ENCODE measurements at places on chromosomes 5 and 9.
A peak's percentile ranks its signal among the peaks of the same experiment; 100 is the strongest.

DNA sequence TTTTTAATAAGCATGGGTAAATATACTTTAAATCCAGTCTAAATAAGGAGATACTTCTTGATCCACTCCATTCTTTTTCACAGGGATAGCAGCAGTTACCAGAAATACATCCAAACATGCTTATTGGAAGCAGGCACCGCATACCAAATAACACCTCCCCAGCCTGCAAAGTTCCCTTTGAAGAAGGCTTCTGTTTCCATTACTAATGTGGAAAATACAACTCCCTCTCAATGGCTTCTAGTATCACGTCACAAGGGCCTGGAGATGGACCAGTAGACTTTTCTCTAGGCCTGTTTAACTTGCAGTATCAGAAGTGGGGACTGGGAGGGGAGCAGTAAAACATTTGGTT lies 20.8 kb downstream of the TMEM245 start:
- peak; percentile 25 for DNase-seq

DNA sequence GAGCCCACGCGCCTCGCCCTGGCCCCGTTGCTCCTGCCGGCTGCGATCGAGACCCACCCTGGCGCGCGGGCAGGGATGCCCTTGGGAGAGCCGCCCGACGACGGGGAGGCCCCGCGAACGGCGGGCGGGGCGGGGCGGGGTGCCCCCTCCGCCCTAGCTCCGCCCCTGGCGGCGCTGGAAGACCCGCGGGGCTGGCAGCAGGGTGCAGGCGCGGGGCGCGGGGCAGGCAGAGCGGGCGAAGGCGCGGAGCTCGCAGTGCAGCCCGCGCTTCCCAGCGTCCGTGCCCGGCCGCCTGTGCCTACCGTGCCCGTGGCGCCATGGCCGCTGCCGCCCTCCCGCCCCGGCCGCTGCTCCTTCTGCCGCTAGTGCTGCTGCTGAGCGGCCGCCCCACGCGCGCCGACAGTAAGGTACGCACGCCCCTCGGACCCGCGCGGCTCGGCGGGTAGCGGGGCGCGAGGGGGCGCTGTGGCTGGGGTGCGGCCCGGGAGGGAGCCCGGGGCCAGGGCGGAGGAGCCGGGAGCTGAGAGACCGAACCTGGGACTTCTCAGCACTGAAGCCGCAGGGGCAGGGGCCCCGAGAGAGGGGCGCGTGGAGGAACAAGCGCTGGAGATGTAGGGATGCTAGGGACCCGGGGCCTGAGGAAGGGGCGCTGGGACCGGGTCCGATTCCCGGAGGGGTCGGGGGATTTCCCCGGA lies at the start of gene OLFML2A:
OLFML2A (plus strand) TSS at position 180 of the 695 bp plus-strand sequence; CDS start at position 318, 138 bp downstream.
- DNase-seq = no peak

- DNase-seq = no peak
Measured at GRCh38 chr9:28502189-28502588, 928.9 kb upstream of the C9orf72 start.

DNA sequence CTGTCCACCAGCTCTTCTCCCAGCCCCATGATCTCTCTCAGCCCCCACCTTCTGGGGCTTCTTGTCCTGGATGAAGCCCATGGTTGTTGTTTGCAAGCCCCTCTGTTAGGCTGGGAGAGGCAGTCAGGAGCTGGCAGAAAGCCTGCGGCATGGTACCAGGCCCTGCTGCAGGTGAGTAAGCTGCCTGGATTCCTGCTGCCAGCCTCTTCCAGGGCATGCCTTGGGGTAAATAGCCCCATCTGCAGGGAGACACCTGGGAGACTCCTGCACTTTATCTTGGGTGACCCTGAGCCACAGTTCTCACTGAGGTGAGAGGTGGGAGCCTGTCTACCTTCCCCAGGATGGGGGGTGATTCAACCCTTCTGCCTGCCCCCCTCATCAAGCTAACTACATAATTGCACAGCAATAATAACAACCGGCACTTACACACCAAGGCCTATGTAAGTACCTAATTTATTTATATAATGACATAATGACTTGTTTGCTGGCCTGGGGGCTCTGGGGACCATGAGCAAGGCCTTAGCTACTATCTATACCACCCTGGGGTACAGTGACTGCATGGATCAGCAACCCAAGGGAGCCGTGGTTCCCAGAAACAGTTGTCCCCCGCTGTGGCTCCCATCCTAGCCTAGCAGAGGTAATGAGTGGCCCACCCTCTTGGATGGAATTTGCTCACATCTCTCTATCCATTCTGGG lies 116.0 kb downstream of the PSD2 start:
- no peak for DNase-seq

- peak; percentile 13 for DNase-seq
Measured at GRCh38 chr9:133460405-133461175, 812 bp downstream of the CACFD1 start.

GRCh38 chr5:131019601-131020315 lies 145.3 kb downstream of the HINT1 start:
- DNase-seq = no peak

DNA sequence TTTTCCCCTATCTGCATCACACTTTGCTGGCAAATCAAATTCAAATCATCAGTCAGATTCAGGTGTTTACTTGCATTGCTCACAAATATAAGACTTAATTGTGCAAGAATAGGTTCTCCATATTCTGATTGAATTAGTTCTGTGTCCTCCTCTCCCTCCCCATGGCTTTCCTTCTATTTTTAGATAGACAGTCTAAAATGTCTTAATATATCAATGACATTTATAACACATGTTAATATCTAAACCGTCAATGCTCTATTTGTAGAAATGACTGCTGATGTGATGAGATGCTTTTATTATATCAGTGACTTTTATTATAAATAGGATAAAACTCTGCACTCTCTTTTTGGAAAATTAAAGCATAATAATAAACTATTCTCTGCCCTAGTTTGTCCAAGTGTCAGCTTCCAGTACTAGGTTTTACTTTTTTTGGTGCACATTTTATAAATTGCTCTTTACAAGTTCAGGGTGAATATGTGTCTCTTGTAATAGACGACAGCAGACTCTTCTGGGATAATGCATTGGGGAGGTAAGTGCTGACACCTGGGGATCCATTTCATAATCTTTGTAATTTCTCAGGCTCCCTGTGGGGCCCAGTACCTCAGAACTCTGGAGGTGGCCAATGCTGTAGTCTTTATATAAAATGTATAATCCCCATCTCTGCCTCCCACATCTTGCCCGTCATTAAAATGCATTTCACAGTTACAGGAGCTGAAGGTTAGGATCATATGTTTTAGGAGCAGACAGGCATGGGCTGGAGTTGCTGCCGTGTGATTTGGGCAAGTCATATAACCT lies 321.5 kb downstream of the BRINP1 start:
- DNase-seq = no peak
